ENCODE measurements at places on chromosomes 3 and 15.

- no peak for DNase-seq
These were observed 143.1 kb downstream of the ARRDC4 start for GRCh38 chr15:98103570-98103969.

- DNase-seq: no peak
These were observed 132.9 kb upstream of the LPP start for GRCh38 chr3:188021041-188021440.

GRCh38 chr3:181252631-181253030 is 263.1 kb upstream of the DNAJC19 start:
- no peak for DNase-seq

DNA sequence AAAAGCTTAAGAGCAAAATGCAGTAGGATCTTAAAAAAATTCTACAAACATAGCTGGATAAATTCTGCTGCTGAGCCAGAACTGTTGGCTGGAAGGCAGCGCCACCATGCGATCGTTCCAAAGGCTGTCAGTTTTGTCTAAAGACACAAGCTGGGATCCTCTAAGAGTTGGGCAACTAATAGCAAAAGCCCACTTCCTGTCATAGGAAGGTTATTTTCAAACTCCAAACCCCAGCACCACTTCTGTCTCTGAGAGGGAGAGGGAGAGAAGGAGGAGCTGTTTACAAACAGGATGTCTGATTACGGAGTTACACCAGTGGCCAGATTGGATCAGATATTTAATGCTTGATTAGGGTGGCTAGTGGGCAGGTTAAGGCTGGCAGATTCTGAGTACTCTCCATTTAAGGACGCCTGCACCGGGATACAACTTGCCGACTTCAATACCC is 44.0 kb downstream of the EIF4E3 start:
- no peak for DNase-seq

DNA sequence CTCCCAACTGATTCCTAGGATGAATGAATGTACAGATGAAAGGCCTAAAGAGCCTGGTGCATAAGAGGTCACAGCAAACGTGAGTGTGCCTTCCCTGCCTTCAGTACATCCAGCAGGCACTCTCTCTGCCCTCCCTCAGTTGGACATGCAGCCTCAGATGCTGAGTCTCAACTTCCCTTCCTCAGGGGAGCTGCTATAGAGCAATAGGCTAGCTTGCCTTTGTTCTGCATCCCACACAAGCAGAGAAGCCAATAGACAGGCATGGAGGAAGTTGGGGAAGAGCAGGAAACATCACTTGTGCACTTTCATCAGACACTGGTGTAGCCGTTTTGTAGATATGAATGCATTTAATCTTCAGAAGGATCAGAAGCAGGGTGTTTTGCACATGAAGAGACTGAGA is 147.5 kb upstream of the THBS1 start:
- DNase-seq: no peak

GRCh38 chr15:39357480-39358268 is 223.2 kb upstream of the THBS1 start:
- no peak for DNase-seq

DNA sequence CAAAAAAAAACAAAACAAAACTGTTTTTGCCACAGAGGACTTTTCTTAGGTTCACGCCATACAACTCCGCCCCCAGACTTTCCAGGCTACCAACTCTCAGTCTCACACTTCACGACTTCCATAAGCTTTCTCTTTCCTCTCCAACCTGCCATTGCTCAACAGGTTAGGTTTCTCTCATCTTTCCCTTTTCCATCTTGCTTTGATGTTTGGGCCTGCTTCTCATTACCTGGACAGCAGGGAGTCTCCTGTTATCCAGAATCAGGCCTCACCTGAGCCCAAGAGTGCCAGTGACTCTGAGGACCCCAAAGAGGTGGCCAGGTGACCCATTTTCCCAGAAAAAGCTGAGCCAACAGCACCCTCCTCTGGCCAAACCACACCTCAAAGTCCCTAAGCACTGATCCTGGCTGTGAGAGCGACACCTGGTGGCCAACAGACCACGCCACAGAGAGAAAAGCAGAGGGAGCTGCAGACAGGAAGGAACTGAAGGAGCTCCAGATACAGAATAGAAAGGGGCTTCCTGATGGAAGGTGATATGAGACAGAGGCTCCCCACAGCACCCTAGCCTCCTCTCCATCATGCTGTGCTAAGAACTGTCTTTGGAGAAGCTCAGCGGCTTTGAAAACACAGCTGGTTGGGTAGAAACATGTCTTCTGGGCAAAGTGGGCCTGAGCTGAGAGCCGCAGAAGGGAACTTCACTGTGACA is 4.0 kb downstream of the CCDC51 start:
- DNase-seq: peak; percentile 60

DNA sequence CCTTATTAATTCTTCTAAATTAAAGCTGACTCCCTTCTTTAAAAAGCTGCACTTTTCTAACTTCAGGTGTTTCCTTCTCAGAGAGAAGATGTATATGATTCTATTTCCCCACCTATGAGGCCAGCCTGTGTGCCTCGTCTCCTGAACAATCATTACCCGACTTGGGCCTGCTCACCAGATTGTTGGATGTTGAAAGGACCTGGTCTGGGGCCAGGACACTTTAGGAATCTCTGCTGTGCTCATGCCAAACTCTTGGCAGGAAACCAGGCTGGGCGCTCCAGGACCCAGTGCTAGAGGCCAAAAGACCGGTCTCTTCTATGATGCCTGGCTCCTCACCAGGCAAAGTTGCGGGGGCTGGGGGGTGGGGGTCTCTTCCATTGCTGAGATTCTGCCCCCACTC is 16.9 kb upstream of the LRRC31 start:
- DNase-seq: no peak

- no peak for DNase-seq
These were observed 9.5 kb upstream of the NR2F2 start for GRCh38 chr15:96320703-96321638.

- no peak for DNase-seq
These were observed 18.3 kb upstream of the SLMAP start for GRCh38 chr3:57737840-57738239.

Data from NCI-H2171 treated with DMSO at 0.1 percent for 48 hours (cell line).